ENCODE measurements at places on chromosomes 4 and X.

GRCh38 chrX:77622233-77622632, 163.8 kb downstream of the ATRX start:
- DNase-seq, result no peak

DNA sequence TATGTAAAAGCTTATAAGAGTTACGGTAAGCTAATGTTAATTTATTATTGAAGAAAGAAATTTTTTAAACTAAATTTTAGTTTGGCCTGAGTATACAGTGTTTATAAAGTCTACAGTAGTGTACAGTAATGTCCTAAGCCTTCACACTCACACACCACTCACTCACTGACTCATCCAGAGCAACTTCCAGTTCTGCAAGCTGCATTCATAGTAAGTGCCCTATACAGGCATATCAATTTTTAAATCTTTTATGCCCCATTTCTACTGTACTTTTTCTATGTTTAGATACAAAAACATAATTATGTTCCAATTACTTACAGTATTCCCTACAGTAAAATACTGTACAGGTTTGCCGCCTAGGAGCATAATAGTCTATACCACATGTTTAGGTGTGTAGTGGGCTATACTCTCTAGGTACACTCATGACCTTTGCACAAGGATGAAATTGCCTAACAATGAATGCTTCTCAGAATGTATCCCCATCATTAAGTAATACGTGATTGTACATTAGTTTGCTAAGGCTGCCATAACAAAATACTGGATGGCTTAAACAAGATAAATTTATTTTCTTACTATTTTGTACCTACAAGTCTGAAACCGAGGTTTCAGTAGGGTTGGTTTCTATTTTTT, 333.8 kb upstream of the PCDH7 start:
- DNase-seq, result no peak

GRCh38 chr4:958696-959337, 14.6 kb downstream of the DGKQ start:
- DNase-seq, result no peak

DNA sequence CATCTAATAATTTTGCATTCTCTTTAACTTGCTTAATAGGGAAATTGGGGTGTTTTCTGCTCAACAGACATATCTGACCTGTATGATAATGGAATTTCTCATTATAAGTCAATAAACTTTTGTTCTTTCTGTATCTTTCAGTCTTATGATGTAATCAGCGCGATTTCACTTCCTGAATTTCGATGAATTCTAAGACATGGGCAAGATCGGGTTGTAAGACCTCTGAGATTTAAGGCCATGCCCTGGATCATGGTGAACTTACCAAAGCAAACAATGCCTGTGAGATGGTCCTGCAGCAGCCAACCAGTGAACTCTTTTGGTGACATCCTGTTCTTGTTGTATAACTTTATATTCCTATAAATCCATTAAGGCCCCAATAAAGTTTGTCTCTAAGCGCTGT, 88.1 kb downstream of the NBDY start:
- no peak for DNase-seq

DNA sequence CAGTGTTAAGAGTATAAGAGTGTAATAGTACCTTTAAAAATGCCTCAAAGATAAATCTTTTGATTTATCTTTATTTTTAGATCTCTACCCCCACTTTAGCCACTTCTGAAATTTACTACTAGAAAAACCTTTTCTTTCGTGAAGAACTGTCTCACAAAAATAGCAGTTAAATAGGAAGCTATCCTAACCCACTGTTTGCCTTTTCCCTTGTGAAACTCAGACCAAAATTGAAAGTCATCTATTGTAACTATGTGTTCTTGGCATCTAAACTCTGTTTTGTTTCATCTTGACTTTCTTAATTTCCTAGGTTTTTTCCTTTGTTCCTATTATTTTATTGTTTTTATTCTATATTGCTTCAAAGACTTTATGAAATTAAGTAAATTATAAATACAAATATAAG, 7.8 kb upstream of the TMEM144 start:
- DNase-seq, result no peak

Data from HS-27A (cell line).